PC-3 (cell line): ENCODE measurements at places on chromosomes 2 and 18. TPM values are rescaled to one million over a fixed set of nuclear protein-coding genes. Genes with fewer than 3 reads are reported as not detected.

- DNase-seq: peak; percentile 59
Observed at GRCh38 chr2:168528469-168528868, 72.4 kb downstream of the CERS6 start.

DNA sequence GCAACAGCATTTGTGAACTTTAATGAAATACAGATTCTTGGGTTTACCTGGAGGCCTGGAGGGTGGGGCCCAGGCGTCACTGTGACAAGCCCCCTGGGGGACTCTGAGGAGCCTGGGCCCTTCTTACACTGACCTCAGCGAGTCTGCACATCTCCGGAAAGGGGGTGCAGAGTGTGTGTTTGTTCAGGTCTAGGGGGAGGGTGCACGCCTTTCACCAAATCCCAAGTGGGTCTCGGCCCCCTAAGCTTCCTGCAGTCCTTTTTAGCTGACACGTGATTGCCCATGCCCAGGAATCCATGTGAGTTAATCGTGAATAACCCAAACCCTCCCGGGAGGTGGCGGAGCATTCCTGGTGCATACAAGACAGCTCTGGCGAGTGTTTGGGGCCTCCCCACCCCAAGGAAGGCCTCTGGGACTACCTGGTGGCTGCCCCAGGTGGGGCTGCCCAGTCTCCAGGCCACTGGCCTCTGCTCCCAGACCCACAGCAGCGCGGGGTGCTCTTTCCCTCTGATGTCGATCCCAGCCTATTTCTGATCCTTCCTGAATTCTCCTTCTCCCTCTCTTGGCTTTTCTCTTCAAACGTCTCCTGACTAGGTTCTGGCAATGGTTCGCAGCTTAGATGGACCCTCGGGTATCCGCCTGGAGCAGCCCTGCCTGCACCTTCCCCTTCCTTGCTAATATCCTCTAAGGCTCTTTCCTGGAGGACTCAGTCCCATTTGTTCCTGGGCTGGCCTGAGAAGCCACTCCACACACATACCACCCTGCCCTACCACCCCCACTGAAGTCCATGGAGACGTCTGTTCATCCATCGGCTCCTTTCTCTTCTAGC lies 10.0 kb downstream of the NGEF start:
- DNase-seq: no peak

GRCh38 chr2:47218066-47218581 lies 63.0 kb upstream of the STPG4 start:
- peak; percentile 28 for DNase-seq

DNA sequence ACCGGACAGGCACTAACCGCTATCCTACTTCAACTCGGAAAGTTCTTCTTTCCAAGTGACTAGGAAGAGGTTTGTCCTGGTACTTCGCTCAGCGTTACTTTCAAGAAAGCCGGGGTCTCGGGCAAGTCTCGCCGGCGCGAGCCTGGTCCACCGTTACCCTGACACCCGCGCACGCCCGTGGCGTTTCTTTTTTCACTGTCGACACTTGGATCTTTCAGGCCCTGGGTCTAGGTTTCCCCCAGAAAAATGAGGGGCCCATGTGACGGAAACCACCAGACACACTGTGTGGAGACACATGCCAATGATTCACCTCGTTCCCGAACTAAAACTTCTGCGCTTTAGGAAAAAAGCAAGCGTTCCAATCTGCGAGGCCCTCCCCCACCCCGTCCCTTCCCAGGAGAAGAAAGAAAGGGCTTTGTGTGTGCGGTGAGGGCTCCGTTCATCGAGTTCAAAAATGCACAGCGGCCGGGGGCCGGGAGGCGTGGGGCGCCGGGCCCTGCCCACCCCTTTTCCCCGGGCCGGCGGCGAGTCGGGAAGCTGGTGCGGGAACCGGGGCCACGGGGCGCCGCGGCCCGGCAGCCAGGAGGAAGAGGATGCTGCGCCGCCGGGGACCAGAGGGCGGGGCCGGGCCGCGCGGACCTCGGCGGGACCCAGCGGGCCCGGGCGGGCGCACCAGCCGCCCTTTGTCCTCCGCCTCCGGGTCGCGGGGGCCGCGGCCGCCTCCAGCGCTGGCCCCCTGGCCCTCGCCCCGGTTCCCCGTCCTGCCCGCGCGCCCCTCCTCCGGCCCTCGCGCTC lies 2.6 kb downstream of the ZNF521 start:
- DNase-seq: no peak

DNA sequence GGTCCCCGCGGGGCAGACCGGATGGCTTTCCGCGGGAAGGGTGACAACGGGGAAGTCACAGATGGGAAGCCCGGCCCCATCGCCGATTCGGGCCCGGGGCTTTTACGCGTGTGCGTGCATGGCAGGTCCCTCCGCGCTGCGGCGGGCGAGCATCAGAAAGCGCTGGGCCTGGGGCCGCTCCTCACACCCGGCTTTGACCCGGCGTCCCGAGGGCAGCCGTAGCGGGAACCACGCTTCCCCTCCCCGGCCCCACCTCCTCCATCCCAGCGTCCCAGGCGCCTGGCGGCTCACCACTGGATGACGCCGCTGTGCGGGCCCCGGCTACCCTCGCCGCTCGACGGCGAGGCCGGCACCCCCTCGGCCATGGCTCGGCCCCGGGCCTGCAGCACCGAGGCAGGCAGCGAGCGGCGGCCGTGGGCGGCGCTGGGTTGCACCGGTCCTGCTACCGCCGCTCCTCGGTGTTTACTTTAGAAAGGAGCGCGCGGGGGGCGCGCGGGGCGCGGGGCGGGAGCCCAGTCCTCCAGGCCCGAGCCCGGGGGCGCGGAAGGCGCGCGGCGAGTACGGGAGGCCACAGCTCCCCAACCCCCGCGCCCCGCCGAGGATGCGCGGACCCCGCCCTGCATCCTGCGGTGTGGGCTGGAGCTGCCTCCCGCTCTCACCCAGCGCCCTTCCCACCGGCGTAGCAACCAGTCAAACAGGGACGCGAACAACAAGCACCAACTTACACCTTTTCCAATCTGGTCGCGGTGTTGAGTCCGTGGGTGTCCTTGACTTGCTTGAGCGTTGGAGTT lies 806 bp downstream of the RFX8 start:
- peak; percentile 23 for DNase-seq

DNA sequence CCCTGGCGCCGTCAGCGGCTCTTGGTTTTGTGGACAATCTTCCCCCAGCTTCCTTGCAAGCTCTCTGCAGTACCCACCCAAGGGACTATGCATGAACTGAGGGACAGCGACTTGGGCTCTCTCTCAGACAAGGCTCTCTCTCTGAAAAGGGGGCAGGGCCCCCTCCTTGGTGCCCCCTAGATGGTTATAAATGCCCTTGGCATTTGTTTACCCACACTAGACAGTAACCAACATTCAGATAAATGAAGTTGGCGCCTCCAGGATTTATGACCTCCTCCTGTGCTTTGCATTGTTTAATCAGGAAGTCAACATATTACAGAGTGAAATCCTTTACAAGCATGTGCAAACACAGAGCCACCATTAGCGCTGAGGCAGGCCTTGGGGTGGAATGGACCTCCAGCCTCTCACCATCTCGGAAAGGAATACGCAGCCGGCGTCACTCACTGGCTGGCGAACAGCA lies 547.4 kb upstream of the ID2 start:
- DNase-seq: no peak

- DNase-seq: peak; percentile 56
Observed at GRCh38 chr2:110114831-110115255, 779 bp downstream of the MALL start.

DNA sequence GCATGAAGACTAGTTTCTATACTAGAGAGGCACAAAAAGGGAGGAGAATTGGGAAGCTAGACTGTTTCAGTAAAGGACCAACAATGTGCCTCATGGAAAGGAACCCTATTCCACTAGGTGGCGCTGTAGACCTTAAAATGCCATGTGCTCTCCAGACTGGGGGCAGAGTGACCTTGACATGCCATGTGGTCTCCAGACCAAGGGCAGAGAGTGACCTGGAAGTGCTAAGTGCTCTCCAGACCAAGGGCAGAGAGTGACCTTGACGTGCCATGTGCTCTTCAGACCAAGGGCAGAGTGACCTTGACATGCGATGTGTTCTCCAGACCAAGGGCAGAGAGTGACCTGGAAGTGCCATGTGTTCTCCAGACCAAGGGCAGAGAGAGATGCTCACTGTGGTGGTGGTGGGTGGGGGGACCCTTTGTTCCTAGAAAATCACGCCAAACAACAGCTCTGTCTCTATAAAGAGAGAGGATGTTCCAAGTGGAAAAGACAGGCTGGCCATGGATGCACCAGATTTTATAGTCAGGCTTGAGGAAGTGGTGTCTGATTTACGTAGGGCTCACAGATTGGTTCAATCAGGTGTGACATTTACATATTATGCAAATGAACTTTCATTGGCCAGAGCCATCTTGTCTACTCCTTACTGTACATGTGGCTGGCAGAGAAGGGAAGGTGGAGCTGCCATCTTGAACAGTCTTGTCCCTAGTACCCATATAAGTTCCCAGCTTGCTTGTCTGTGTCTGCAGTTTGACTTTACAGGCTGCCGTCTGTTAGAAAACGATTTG lies 344.0 kb upstream of the DDX18 start:
- peak; percentile 43 for DNase-seq

DNA sequence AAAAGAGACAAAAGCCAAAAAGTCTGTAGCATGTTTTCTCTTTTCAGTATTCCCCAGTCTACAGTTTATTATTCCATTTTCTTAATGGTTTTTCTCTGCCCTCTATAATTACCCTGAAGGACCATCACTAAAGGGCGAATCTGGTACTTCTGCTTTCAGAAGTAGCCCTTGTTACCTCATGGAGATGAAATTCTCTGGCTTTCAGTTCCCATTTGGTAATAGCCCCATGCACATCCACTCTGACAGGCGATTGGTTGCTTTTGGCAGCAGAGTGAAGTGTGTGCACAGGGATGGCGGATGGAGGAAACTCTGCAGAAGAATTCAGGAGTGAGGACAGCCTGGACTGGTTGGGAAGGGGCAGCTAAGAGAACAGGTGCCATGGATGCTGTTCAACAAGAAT lies 66.3 kb upstream of the NABP1 start:
- DNase-seq: no peak

DNA sequence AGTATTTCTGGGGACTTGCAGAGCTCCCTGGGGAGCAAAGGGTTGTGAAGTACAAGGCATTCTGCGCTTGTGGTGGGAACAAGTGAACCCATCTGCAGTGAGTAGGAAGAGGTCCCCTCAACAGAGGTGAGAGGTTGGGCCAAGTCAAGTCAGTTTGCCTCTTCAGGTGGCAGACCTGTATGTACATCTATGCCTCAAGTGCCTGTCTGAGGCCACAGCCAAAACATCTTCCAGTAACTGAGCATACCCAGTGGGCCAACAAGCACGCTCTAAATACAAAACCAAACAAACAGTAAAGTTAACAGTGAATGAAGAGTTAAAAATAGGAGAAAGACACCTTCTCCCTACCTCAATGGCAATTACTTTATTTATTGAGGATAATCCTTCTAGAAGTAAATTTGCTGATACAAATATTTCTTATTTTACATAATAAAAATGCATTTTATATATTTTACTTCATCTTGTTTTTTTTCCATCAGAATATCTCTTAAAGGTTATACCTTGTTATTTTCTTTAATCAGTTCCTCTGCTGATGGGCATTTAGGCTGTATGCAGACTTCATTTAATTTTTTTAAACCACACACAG lies 2.5 kb downstream of the GYPC start:
- no peak for DNase-seq

- DNase-seq: peak; percentile 99
Observed at GRCh38 chr2:196291873-196292800, 120.8 kb upstream of the STK17B start.

DNA sequence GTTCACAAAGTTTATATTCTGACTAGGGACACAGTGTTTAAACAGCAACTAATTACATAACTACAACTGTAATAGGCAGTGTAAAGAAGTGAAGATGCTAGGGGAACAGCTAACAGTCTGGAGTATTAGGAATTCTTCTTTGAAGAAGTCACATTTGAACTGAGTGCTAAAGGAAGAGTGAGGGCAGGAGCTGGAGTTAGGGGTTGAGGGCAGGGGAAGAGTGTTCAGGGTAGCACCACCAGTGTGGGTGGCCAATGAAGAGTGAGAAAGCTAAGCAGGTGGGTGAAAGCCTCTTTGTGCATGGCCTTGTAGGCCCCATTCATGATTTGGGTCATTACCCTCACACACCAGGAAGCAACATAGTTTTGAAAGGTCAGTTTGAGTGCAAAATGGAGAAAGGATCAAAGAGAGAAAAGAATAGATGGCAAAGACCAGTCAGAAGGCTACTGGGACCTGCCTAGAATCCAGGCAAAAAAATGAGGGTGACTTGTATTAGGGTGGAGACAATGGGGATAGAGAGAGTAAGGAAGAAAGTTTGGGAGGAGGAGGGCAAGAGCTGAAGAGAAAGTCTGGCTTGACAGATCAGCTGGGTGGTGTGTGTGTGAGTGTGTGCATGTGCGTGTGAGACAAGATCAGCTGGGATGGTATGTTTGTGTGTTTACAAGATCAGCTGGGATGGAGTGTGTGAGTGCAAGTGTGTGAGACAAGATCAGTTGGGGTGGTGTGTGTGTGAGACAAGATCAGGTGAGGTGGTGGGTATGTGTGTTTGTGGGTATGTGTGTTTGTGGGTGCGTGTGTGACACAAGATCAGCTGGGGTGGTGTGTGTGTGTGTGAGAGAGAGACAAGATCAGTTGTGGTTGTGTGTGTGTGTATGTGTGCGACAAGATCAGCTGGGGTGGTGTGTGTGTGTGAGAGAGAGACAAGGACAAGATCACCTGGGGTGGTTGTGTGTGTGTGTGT lies 43.6 kb upstream of the AGPS start:
- DNase-seq: no peak

- DNase-seq: no peak
Observed at GRCh38 chr2:45289997-45290709, 280.9 kb upstream of the SIX2 start.

DNA sequence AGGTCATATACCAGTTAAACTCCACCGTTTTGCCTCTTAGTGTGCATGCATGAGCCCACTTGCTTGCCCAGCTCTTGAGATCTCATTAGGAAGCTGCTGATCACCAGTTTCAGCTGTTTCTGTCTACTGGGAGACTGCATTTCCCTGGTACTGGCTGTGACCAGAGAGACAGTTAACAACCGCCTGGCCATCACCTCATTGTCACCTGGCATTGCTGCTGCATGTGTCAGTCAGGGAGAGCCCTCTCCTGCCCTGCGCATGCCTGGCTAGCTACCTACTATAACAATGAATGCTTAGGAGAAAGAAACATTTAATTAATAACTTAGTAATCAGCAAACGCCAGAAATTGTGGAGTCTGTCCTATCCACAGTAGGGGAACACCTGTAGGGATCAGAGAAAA lies 265.8 kb upstream of the CYRIA start:
- DNase-seq: no peak

GRCh38 chr2:50743471-50743870 lies 288.5 kb downstream of the NRXN1 start:
- DNase-seq: no peak

DNA sequence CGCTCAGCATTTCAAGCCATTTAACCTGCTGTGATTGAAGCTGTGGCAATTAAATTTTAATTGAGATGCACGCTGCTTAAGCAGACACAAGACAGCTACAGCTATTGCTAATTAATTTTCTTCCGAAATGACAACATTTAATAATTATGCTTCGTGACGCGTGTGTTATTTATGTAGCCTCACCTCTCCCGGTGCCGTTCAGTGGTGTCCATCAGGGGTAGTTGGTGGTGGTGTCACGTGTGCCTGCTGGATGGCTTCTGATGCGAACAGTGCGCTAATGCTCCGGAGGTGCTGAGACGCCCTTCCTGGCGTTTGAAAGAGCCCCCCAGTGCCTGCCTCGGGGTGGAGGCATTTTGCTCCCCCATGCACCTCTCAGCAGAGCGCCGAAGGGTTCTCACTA lies 39.5 kb downstream of the GLI2 start:
- no peak for DNase-seq

The PROKR1 gene
- 0.12 and 0.26 TPM in 2 replicates for total RNA-seq

The RGPD5 gene
- 18.5 and 26.0 TPM in 2 replicates for total RNA-seq

The MYOM1 gene
- 0.07 and 0.12 TPM in 2 replicates for total RNA-seq

The MOCOS gene
- total RNA-seq: 5.1 TPM in 2 replicates
